Common myeloid progenitor, CD34-positive (primary cell): ENCODE measurements at places on chromosomes 3 and 15.
A peak's percentile ranks its signal among the peaks of the same experiment; 100 is the strongest.

DNA sequence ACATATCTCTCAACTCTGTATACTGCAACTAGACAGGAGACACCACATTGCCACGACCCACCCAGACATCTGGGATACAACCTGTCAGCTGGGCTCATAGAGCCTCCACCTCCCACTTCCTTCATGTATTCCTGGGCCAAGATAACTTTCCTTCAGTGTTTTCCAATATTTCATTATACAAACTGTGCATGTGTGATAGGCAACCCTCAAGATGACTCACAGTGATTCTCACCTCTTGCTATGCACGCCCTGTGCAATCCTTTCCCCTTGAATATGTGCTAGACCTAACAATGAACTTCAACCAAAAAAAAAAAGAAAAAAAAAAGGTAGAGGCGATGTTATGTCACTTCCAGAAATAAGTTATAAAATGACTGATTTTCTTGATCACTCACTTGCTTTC lies 138.0 kb upstream of the ALCAM start:
- no peak for DNase-seq

DNA sequence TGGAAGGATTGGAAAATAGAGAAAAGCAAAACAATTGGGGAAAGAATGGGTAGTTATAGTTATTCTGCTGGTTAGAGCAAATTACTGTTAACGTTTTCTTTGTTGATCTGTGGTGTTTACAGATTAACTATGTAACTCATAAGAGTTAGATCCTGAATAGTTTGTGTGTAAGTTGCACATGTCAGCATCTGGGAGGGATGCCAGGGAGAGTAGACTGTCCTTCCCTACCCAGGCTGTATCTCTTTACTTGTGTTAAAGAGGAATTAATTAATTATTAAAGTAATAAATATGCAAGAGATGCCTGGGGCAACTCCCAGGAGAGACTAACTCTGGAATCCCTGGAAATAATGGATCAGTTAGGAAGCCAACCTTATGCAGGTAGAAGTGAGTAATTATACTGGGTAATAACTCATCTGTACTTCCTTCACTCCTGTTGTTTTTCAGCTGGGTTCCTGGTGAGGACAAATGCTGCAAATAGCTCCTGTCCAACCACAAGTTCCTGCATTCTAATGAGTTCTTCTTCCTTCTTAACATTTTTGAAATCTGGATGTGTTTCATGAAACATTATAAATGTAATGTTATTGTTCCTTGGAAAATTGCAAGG lies 18.9 kb downstream of the GHRL start:
- DNase-seq = peak; percentile 53

DNA sequence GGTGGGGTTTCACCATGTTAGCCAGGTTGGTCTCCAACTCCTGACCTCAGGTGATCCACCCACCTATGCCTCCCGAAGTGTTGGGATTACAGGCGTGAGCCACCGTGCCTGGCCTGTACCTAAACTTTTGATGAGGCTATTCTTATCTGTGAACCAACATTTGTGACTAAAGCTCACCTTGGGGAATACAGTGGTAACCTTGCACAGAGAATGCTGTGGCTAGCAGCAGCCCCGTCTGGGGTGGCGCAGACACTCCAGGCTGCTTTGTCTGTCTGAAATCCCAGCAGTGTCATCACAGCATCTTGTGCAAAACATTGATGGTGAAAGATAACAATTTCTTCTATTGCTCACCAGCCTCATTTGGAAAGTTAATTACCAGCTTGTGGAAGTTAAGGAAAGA lies 58.9 kb downstream of the CMTM8 start:
- no peak for DNase-seq

- DNase-seq = no peak
Measured at GRCh38 chr3:53936347-53936746, 44.7 kb upstream of the SELENOK start.

DNA sequence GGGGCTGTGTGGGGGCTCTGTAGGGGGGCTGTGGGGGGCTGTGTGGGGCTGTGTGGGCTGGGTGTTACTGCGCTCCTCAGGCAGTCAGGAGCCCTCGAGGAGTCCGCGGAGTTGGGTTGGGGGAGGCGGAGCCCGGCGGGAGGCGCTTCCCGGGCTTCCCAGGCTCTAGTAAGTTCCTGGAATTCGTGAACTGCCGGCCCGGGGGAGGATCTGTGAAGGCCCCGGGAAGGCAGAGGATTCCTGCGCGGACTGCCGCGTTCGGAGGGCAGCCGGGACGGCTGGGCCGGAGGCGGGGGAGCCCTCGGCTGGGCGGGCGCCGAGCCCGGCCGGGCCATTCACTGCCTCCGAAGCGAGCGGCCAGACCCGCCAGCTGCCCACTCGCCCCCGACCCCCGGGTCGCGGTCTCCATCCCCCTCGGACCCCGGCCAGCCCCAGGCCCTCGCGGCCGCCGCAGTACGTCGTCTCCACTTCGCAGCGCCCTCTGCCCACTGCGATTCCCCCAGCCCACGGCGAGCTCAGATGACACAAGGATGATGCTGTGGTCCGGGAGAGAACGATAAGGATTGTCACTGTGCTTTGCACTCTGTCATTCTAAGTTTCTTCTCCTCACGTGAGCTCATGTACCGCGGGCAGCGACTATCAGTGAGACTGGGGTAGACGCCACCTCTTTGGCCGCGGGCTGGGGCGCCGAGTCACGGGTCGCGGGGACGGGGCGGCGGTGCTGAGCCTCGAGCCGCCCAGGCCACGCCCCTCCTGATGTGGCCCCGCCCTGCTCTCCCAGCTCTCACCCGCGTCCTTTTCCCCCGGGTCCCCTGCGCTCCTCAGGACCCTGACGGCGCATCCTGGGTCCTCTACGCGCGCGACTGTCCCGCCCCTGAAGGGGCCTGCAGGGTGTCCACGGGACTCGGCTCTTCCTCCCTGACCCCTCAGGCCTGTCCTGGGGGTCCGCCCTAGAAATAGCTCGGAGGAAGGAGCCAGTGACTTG lies 65.3 kb downstream of the KLF13 start:
- DNase-seq = peak; percentile 86

- DNase-seq = no peak
Measured at GRCh38 chr15:43229977-43230376, 9.2 kb upstream of the EPB42 start.

- no peak for DNase-seq
Measured at GRCh38 chr15:61159901-61160300, 69.2 kb downstream of the RORA start.

DNA sequence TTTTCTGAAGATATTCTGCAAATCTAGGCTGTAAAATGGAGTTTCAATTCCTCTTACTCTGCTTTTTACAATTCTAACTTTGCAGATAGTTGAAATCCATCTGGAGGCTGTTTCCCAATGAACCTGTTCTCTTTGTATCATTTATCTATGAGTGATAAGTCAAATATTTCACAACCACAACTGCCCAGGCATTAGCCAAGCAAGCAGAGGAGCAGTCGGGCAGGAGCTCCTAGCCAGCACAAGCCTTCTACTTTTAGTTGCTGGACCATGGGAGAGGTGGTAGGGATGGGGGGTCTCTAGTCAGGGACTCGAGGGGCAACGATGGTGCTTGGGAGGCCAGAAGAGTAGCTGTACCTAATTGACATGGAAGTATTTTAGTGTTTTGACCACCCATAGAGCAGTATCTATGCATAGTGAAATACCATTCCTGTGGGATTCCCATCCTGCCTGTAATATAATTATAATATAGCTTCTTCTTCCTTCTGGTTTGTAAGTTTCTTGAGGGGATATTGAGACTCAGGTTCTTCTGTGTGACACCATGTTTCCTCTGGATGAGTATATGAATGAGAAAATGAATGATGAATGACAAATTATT lies 353.5 kb upstream of the IL12A start:
- no peak for DNase-seq

GRCh38 chr3:63179862-63180522 lies 98.1 kb upstream of the SYNPR start:
- no peak for DNase-seq

GRCh38 chr3:107690522-107691138 lies 167.9 kb downstream of the BBX start:
- peak; percentile 72 for DNase-seq

DNA sequence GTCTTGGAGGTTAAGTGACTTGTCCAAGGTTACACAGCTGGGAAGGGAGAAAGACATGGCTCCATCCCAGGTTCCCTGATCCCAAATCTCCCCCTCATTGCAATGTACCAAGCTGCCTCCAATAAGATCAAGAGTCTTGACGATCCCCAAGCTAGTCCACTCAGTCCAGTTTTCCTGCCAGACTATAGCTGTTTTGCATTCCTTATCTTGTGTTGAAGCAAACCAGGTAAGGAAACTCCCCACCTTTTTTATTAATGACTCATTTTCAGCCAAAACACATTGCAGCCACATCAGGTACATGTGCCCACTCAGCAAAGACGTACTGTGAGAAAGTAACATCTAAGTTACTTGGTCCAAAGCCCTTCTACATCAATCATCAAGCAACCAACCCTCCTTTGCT lies 41.9 kb downstream of the LIPC start:
- peak; percentile 62 for DNase-seq

DNA sequence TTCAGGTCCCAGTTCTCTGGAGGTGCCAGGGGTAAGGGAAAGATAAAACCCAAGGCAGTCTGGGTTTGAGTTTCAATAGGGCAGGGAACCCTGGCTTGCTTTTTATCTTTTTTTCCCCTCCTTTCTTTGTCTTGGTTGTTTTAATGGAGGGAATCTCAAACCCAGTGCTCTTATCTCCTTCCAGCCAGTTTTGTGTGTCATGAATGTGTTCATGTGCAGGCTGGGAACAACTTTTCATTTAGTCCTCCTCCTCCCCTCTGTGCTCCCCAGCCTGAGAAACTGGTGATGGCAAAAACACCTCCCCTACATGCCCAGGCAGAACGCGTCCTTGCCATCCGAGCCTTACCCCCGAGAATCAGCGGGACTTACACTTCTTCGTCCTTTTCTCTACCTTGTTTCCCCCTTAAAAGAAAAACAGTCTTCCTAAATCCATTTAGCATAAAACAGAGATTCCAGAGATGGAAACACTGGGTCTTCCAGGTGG lies 10.9 kb downstream of the SEMA3G start:
- DNase-seq = no peak

DNA sequence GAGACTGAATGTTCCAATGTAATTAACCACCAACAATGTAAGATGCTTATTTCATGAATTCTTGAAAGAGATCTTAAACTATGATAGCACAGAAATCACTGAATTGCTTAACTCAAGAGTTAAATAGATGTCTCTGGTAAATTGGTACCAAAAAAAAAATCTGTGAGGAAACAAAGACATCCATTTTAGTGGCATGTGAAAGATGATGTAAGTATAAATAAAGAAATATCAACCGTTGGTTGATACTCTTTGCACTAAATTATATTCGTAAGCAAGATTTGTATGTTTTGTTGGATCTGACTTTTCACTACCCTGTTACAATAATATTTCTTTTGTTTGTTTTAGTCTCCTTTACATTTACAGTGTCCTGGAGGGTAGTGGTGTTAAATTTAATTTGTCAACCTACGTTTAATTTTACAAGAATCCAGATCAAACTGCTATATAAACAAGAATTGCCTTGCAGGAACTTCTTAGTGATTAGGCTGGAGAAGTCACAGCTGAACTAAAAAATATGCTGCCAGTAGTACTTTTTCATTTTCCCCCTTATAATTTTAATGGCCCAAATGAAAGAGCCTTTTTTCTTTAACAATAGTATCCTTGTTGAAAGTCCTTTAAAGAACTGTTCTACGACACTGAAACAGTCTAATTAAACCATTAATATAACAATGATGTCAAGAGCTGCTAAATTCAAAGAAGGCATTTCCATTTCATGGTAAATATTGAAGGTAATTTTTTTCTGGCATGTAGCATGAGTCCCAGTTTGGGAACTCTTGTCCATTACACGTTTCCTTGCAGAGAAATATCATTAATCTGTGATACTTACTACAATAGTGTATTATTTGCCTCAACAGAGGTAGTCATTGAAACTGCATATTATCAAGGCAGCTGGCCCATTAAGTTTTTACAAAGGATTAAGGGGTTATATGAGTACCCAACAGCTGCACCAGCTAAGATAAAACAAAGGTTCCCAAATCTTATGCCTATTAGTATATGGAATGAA lies 109.6 kb upstream of the PHLDB2 start:
- DNase-seq = no peak

DNA sequence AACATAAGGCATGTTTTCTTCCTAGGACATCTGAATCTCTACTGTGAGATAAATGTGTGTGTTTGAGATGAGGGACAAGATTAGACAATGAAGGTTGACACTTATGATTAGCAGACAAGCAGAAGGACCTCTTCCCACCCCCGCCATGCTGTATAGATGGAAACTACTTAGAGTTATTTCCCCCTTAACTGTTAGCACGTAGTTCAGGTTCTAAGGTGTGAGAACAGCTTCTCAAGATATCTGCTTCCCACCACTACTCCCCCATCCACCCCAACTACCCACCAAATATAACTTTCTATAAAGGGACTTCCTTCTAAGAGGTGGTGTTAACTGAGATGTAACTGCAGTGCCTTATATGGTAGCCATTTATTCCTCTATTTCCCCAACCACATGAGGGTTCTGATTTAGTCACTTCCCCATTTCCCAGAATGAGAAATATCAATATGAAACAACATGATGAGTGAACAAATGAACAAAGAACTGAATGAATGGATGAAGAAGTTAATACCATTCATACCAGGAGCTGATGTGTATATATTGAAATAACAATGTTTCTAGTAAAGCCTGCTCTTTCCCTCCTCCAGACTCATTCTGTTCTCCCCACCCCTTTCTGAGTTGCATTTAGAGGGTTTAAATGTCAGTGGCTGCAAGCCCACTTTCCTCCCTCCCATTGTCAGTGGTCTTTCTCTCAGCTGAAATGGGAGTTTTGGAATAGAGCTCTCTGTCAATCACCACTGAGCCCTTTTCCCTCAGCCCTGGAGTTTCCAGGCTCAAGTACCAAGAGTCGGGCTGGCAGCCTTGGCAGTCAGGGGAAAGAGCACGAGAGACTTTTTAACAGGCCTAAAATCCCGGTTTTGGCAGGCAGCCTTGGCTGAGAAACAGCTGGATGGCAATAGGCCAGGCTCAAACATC lies 7.7 kb upstream of the RFTN1 start:
- DNase-seq = no peak

DNA sequence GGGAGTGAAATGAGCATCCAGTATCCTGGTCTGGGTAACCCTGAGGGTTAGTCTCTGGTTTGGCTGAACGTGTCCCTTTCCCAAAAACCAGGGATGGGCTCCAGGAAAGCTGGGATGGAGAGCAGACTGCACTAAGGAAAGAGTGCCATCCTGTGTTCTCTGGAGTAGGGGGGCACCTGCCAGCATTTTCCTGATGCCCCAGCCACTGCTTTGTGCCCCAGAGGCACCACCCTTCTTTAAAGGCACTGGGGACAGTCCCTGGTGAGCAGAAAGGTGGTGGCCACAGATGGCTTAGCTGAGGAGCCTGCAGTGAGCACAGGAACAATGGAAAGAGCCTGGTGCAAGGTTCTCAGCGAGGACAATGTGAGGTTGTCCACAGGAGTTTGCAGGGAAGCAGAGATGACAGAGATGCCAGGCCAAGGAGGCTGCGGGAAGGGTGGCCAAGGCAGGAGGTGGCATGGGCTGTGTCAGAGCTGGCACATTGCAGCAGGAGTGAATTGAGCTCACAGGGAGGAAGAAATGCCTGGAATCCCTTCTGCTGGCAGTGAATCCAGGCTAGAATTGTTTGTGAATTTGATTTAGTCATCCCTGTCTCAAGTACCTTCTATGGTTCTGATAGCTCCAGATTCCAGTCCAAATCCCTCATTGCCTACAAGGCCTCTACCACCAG lies 39.9 kb downstream of the AMOTL2 start:
- no peak for DNase-seq

GRCh38 chr3:119794971-119795612 lies 13.2 kb downstream of the NR1I2 start:
- DNase-seq = peak; percentile 21
